ENCODE measurements at places on chromosomes 7 and 10. TPM values are rescaled to one million over a fixed set of nuclear protein-coding genes. Genes with fewer than 3 reads are reported as not detected.

STAM gene
- polyA plus RNA-seq, result 23.9 TPM

DNA sequence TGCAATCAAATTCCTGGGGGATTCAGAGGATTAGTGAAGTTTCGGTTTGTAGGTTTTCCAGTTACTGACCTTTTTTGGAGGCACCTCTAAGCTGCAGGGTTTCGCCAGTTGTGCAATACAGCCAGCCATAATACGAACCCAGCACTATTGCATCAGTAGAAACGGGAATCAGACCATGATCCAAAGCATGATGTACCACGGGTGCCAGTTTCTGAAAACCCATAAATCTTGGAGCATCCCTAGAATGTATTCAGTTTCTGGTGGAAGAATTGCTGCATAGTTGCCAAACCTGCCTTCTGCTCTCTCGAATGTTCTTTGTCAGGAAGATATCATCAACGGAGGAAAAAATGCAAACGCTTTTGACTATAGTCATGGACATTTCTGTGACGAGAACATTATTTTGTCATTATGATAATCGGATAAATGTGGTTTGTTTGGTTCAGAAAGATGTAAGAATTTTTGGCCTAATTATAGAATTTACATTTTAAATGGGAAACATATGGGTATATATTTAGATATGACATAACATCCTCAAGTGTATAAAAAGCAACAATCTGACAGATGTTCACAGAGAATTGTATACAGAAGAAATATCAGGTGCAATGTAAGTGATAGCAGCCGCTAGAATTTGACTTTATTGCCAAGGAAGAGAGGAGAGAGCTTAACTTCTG lies 186.2 kb upstream of the PRKCQ start:
- DNase-seq, result no peak

DNA sequence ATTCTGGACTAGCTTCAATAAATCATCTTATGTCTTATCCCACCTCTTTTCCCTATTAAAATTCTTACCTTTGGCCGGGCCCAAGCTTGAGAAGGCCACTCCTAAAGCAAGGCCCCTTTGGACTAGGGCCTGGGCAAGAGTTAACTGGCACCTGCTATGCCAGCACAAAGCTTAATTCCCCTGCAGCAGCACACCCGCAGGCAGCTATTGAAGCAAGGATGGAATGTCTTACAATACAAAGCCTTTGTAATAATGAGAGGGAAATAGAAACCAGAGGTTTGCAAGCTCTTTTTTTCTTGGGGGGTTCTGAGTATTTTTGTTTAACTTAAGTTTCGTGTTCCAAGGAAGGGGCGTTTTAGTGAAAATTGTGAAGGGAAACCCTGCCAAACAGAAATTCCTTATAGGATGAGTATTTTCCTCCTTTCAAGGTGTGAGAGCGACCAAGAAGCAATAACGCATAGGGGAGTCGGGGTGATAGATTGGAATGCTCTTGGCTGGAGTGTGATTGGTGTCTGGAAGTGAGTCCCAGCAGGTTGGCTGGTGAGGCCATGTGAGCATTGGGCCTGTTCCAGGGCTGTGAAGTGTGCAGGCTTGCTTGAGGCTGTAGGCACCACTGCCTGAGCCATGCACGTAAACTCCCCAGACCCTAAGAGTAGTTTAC lies 148.5 kb downstream of the KIAA1217 start:
- DNase-seq, result no peak

MSS51 gene
- 0.95 TPM for polyA plus RNA-seq

DNA sequence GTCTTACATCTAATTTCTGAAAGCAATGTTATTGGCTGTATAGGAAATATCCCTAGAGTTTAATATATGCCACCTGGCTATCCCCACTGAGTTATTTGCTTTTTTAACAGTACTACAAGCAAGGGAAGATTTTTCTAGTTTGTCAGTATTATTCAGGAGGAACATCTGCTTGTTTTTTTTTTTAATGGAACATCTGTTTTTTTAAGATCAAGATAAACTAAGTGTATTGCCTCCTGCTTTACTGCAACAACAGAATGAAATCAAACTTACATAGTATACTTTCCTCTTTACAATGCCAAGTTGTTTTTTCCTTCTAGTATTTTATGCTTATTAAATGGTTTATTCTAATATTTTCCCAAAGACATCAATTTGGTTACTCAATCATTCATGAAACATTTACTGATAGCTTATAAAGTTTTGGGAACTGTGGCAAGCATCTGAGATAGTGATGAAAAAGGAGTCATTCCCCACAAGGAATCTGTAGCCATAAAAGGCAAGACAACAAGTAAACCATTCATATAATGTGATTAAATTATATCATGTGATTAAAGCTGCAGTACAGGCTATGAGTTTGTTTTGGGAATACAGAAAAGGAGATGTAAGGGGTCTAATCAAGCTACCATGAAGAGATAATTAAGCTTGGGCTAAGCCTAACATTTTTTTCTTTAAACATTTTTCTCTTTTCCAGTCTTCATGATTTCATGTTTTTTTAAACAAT lies 17.4 kb downstream of the MTPN start:
- peak; percentile 38 for DNase-seq

MMRN2 gene
- polyA plus RNA-seq, result 0.05 TPM

HYCC1 gene
- 5.8 TPM for polyA plus RNA-seq

- no peak for DNase-seq
Observed at GRCh38 chr10:14040787-14041631, 289.7 kb downstream of the FRMD4A start.

TBC1D12 gene
- 1.8 TPM for polyA plus RNA-seq

GRB10 gene
- polyA plus RNA-seq, result 5.1 TPM

- DNase-seq, result no peak
Observed at GRCh38 chr10:129844216-129844766, 119.8 kb downstream of the EBF3 start.

DNA sequence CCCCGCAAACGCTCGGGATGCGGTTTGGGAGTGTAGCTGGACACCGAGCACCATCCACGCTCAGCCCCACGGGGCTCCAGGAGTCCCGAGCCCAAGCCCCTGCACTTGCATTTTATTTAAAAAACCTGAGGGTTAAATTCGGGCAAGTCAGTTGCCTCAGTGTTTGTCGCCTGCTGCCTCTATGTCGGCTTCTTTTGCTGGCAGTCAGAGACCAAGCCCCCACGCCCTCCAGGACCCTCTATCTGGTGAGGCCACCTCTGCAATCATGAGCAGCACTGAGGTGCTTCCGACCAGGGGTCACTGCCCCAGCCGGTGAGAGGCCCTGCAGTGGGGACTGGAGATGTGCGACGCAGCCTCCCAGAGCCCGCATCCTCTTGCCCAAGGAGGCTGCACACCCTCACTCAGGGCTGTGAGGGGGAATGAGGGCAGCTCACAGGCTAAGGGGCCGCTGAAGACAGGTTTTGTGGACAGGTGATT lies 13.3 kb upstream of the ZNF273 start:
- peak; percentile 14 for DNase-seq

- no peak for DNase-seq
Observed at GRCh38 chr7:16223963-16224707, 197.2 kb downstream of the CRPPA start.

- no peak for DNase-seq
Observed at GRCh38 chr10:30063099-30063498, 3.7 kb upstream of the JCAD start.

HOGA1 gene
- polyA plus RNA-seq, result 4.8 TPM

Measured in SK-N-SH (cell line).